ENCODE measurements at places on chromosomes 2 and 18.

- DNase-seq: no peak
Observed at GRCh38 chr2:238107525-238108422, 7.6 kb downstream of the ESPNL start.

GRCh38 chr18:46767217-46767616 is 10.4 kb upstream of the ST8SIA5 start:
- DNase-seq: no peak

DNA sequence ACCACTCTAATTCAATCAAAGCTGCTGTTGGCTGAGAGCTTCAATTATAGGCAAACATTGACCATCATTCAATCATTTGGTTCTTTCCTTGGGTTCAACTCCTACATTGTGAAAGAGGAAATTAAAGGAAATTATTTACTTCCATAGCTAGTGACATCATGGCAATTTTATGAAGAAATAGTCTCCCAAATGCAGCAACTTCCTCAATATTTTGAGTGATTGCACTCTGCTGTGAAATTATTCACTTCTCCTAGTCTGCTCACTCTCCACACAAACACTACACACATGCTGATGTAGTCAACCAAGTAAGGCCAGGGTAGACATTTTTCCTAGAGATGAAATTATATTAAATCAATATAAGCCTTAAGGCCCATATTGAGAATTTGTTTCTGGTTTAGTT is 86.7 kb upstream of the NCKAP5 start:
- DNase-seq: no peak

DNA sequence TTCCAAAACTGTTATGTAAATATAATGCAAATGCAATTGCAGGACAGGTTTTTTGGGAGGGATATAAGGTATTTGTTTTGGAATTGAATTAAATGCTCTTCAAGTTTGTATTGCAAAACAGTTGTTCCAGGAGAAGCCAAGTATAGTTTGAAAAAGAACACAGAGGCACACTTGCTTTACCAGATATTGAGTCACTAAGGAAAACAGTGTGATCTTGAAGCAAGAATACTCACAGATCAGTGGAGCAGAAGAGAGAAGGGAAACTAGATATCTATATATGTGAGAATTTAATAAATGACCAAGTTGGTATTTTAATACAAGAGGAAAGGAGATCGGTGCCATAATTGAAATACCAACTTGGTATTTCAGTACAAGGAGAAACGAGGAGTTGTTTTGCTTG is 178.9 kb downstream of the CAPN13 start:
- DNase-seq: no peak

DNA sequence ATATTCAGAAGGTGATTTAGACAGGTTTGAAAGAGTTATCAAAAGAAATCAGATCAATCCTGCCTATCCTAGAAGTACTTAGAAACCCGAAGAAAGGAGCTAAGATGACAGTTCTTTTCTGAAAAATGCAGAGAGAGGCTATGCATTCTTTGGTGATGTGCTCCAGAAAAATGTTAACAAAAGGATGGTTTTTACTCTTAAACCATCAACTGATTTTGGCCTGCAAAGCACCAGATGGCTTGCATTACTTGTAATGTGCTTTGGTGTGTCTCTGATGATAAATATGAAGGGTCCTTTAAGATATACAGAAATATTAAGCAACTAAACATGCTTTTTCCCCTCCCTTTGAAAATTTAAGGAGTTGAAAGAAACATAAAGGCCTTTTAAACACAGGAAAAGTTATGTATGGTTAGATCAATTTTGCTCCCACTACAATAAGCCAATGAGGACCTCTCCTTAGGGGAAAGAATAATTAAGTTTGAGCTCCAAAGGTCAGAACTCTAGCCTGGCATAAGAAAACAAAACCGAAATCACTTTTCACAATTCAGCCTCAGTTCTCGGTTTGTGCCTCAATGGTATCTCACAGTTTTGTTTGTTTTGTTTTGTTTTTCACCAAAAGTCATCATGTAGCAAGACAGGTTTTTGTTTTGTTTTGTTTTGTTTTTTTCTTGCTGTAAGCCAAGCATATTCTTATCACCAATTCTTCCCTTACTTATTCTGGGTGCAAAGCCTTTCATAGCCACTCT is 302.4 kb upstream of the NT5C1B start:
- DNase-seq: no peak

- DNase-seq: no peak
Observed at GRCh38 chr2:167692191-167692590, 555.2 kb downstream of the STK39 start.

GRCh38 chr18:76136701-76137100 is 358.3 kb downstream of the ZNF516 start:
- DNase-seq: no peak

DNA sequence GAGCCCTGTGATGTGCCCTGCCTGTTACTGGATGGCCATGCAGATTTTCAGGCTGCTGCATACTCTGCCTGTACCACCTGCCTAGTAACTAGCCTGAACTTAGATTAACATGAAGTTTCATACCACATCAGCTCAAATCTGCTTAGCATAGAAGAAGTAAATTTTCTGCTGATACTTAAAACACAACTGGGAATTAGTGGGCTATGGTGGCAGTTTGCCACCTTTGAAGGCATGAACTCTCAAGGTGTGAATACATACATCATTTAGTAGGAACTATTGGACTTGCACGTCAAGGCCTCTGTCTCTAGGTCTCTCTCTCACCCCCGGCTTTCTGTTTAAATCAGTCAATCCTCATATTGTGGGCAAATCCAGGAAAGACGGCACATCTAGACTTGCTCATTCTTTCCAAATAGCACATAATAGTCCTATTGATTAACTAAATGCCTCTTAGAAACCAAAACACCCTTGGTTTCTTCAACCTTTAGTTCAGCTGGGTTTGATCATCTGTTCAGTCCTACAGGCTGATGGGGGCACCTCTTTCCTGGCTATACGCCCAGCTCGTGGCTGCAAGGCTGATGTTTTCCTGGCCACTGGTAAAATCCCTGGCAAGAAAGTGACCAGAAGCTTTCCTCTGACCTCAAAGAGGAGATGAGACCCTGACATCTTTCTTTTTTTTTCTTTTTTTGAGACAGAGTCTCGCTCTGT is 58.4 kb downstream of the ALPK2 start:
- no peak for DNase-seq

- no peak for DNase-seq
Observed at GRCh38 chr2:153967248-153967973, 95.7 kb downstream of the GALNT13 start.

DNA sequence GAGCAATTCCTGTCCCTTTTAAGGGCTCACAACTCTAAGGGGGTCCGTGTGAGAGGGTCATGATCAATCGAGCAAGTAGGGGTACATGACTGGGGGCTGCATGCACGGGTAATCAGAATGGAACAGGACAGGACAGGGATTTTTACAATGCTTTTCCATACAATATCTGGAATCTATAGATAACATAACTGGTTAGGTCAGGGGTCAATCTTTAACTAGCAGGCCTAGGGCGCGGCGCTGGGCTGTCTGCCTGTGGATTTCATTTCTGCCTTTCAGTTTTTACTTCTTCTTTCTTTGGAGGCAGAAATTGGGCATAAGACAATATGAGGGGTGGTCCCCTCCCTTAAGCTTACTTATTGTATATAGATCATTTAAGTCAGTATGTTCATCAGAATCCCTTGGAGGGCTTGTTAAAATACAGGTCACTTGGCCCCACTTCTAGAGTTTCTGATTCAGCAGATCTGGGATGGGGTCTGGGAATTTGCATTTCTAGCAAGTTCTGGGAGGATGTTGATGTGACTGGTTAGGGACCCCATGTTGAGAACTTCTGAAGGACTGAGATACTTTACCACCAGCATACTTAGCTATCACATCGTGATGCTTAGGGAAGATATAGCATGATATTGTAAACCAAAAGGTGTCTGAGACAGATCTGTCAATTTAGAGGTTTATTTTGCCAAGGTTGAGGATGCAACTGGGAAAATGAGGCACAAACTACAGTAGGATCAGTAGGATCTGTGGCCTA is 2.8 kb upstream of the INPP4A start:
- DNase-seq: no peak

DNA sequence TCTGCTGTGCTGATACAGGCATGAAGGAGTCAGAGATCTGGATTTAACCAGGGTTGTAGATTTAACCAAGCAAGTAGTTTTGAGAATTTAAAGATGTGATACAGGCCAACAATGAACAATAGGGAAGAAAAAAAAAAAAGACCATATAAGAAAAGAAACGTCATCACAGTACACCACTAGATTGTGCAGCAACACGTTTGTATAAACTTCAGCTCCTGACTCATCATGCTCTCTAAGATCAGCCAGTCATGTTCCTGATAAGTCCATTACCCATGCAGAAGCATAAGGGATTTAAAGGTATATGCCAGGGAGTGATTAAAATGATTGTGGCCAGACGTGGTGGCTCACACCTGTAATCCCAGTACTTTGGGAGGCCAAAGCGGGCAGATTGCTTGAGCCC is 22.3 kb upstream of the ERICH2 start:
- DNase-seq: no peak

GRCh38 chr2:156023229-156023869 is 309.2 kb downstream of the NR4A2 start:
- DNase-seq: no peak

DNA sequence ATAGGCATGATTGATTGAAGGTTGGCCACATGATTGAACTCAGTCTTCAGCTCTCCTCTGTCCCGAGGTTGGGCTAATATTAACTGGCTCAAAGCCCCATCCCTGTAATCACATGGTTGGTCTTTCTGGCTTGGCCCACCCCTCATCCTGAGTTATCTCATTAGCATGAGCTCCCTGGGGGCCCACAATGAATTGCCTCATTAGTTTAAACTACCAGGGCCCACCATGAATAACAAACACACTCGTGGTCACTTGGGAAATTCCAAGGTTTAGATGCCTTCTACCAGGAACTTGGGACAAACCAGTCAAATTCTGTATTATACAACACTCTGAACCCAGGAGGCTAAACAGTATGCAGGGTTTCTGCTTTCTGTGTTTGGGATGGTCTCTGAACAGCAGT is 121.7 kb upstream of the B3GNT2 start:
- DNase-seq: no peak

- peak; percentile 83 for DNase-seq
Observed at GRCh38 chr2:46297546-46298271, 502 bp downstream of the EPAS1 start.

GRCh38 chr18:48841381-48842258 is 109.1 kb downstream of the SMAD7 start:
- peak; percentile 45 for DNase-seq

DNA sequence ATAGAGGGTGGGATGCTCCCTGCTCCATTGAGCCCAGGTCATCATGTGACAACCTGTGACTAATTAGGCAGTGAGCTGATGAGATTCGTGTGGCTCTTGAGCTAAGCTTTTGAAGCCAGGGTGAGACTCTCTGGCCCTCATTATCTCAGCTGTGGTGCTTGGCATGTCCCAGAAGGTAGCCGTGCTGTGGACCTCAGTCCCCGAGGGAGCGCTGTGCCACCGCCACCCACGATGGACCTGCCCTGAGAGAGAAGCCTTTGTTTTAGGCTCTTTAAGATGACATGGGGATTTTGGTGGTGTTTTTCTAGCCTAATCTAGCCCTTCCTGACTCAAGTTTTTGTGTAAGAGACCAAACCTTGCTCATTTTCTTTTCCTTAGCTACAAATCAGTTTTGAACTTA is 66.4 kb downstream of the NEDD4L start:
- DNase-seq: no peak

DNA sequence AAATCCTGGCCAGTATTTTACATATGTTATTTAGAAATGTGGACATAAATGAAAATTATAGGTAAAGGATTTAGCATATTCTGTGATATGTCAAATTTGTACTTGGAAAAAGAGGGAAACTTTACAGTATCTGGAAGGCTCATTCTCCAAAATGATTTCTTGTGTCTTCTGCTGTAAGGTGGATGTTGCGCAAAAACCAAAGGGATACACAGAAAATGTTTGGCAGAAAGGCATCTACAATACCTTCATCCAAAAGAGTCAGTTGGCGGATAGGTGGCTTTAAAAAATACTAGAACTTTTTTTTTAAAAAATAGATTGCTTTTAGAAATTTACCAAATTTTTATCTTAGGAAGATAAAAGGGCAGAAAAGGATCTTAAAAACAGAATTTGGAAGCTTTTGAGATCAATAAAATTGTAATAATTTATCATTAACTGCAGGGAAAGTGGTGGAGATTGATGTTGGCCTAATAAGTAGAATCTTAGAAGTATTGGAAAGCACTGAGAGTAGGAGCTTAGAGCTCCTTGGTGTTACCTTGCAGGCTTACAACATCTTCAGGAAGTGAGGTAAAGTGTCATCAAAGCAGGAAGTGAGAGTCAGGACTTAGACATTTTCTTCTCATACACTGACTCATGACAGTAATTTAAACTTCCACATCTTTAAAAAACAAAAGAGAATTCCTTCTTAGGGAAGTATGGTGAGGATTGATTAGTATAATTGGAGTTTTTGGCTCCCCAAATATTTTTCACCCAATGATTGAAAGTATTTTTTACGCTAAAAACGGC is 2.1 kb downstream of the NABP1 start:
- DNase-seq: no peak

DNA sequence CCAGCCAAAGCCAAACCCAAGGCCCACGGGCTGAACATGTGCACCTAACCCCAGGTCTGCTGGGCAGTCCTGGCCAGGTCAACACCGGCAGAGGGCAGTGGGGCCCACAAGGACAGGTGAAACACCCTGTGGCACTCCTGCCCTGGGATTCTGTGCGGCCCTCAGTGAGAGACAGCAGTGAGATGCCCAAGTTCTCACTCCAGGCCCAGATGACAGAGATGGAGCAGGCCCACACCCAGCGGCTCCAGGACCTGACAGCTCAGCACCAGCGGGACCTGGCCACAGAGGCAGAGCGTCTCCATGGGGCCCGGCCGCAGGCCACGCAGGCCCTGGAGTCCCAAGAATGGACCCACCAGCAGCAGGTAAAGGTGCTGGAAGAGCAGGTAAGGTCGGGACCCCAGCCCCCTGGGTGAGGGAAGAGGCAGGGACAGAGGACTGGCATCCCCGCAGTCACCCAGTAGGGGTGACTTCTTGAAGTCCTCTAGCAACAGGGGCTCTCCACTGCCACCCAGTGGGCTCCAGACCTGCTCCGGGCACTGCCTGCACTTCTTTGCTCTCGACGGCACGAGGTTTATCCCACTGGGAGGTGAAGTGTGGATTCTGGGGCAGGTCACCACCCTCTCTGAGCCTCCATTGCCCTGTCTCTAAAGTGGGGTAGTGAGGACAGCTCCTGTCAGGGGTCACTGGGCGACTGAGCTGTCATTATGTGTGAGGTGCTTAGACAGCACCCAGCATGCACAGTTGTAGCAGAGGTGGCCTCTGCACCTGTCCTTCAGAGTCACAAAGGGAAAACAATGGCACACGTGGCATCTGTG is 8.8 kb upstream of the SNED1 start:
- DNase-seq: peak; percentile 79
